AG08396 (cell line): ENCODE measurements at places on chromosomes 4 and X.

GRCh38 chr4:60216752-60217151 lies 983.4 kb upstream of the ADGRL3 start:
- no peak for DNase-seq

GRCh38 chr4:145066063-145066501 lies 31.9 kb downstream of the ANAPC10 start:
- no peak for DNase-seq

- DNase-seq: no peak
Measured at GRCh38 chrX:39955625-39956024, 142.1 kb downstream of the BCOR start.

- DNase-seq: no peak
Measured at GRCh38 chrX:71439896-71440295, 73.7 kb downstream of the TAF1 start.

DNA sequence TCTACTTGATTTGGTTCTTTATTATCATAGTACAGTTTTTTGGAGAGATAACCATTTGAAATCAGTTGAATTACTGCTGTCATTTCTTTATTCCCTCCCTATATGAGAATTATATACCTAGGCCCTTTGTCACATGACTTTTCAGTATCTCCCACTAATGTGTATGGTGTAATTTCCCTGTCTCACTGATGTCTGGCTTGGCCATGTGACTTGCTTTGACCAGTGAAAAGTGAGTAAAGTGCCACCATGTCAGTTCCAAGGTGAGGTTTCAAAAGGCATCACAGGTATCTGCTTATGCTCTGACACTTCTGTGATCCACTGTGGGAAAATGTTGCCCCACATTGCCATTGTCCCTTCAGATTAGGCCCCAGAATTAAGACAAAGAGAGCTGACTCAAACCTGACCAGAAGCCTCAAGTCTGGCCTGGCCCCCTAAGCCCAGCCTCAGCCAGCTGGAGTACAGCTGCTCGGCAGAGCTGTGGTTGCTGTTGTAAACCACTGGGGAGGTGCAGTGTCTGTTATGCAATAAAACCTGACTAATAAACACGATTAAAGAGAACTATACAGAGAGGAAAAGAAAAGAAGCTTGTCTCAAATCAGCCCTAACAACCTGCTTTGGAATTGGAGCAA lies 27.5 kb downstream of the SETD7 start:
- peak; percentile 86 for DNase-seq

DNA sequence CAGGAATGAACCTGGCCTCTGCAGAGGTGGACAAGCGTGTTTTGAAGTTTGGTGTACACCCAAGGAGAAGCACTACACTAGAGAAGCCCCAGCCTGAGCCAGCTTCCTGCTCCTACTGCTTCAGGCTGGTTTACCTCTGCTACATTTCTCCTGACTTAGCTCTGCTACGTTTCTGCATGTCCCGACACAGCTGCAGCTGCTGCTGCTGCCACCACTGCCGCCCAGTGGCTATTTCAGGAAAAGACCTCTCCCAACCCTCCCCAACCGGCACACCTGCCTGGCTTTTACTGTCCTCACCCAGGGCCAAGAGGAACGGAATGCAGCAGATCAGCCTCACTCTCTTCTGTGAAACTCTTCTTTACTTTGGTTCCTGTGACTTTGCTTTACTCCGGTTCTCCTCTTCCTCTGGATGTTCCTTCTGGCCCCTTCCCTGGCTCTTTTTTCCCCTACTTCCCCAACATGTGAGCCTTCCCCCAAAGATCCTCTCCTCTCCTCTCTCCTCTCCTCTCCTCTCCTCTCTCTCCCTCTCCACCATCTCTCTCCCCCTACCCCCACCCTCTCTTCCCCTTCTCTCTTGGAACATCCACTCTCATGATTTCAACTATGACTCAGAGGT lies 3.1 kb upstream of the P2RY4 start:
- DNase-seq: peak; percentile 36

DNA sequence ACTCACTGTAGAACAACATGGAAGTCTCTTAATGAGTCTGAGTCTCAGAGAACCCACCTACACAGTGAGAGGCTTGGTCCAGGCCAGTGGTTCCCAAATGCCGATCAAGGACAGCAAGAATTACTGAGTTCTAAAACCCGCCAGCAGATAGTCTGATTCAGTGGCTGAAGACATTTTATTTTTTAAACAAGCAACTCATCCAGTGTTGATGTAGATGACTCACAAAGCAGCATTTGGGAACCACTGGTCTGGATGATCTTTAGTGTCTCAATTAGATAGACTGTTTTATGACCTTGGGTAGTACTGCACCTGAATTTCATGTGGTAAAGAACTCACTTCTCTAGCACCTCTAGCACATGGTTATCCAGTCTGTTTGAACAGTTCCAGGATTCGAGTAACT lies 193.6 kb downstream of the FBXW7 start:
- DNase-seq: no peak

DNA sequence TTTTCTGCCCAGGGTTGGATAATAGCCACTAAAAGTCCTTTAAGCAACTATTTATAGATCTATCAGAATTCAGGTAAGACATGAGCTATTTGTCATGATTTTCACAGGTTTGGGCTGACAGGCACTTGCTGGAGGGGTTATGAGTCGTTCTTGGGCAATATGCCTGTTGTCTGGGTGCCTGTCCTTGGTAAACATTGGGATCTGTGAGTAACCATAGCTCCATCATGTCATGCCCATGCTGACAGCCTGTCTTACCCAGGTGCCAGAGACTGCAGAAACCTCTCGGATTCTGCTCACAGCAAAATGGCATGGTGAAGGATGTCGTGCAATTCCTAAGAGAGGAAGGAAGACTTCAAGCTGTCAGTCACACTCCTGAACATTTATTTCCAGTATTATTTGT lies 116.0 kb upstream of the PUDP start:
- DNase-seq: peak; percentile 16
